ENCODE measurements at places on chromosomes 5 and 9. TPM values are rescaled to one million over a fixed set of nuclear protein-coding genes. Genes with fewer than 3 reads are reported as not detected.

Gene SLC23A1
- not detected for total RNA-seq

Gene DMGDH
- total RNA-seq, result 0.35 TPM

GRCh38 chr5:134020188-134020587 is 15.4 kb upstream of the VDAC1 start:
- no peaks in the 10 kb centered on the region for H3K36me3 ChIP-seq
- peaks cover 10% of the 10 kb centered on the region for H3K4me1 ChIP-seq
- H3K27me3 ChIP-seq, result no peaks in the 10 kb centered on the region
- no peak overlapping the region for H3K4me3 ChIP-seq

- H3K36me3 ChIP-seq, result no peaks in the 10 kb centered on the region
- no peak overlapping the region for H3K27ac ChIP-seq
- H3K27me3 ChIP-seq, result peaks cover 40% of the 10 kb centered on the region
- H3K4me3 ChIP-seq, result no peak overlapping the region
Observed at GRCh38 chr9:85483208-85483607, 258.5 kb downstream of the AGTPBP1 start.

- H3K27me3 ChIP-seq, result no peaks in the 10 kb centered on the region
- H3K4me1 ChIP-seq, result no peaks in the 10 kb centered on the region
- H3K36me3 ChIP-seq, result no peaks in the 10 kb centered on the region
- no peak for DNase-seq
Observed at GRCh38 chr5:59746241-59746765, 147.2 kb downstream of the PDE4D start.

Gene CCDC152
- 19.0 TPM for total RNA-seq

GRCh38 chr9:116693233-116693731 is 6.2 kb downstream of the TRIM32 start:
- no peak overlapping the region for H3K4me3 ChIP-seq
- no peaks in the 10 kb centered on the region for H3K27me3 ChIP-seq
- no peak for DNase-seq
- H3K4me1 ChIP-seq, result peaks cover 13% of the 10 kb centered on the region

DNA sequence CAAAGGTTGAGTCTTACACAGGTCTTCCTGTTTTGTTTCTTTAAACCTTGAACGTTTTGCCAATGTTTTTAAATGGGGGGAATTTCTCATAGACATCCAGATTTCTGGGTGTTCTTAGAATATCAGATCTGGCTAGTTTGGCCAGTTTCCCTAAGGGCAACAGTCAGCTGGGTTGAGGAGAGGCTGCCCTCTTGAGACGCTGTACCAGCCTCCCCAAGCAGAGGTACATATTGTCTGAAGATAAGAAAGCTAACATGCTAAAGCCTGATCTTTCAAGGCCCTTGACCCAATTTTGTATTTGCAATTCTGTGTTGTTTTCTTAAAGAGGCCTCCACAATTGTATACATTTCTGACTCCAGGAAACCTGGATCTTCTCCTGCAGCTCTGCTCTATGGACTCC is 21.9 kb upstream of the SH3GL2 start:
- H3K4me3 ChIP-seq, result no peak overlapping the region
- no peaks in the 10 kb centered on the region for H3K36me3 ChIP-seq
- H3K27ac ChIP-seq, result no peak overlapping the region
- H3K4me1 ChIP-seq, result peaks cover 4% of the 10 kb centered on the region
- no peak for DNase-seq

Gene TTLL11
- total RNA-seq, result 0.50 TPM

Data from WTC11 (cell line).